ENCODE measurements at places on chromosomes 2 and 18.
A peak's percentile ranks its signal among the peaks of the same experiment; 100 is the strongest.

DNA sequence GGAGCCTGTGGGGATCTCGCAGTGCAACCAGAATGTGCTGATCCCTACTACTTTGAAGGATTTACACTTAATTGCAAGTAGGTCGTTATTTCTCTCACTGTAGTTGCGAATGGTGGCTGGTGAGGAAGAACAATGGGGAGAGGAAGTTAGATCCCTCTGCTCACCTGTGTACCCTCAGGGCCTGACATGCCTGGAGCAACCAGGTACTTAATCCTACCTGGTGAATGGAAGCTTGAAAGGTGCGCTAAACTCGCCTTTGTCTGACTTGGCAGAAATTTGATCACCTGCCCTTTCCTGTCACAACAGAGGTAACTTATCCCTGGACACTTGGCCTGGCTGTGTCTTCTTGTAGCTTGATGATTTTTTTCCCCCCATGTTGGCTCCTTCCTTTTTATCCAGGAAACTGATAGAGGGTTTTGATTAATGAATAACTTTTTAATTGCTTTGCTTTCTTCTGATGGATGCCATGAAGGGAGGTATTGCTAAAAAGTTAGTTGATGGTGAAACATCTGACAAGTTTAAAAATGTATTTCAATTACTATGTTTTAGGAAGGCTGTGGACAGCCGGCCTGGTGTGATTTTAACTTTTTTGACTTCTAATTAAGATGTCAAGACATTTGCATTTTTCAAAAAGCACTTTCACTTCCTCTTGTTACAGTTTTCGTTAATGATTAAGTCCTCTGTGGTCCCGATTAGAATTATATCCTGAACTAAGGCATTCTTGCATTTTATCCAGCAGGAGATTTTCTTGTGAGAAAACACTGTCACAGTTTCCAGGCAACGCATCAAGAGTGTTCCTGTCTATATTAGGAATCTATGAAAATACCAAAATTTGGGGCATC, 9.2 kb downstream of the SGPP2 start:
- DNase-seq: no peak

- no peak for DNase-seq
Observed at GRCh38 chr2:138444411-138444810, 57.2 kb upstream of the SPOPL start.

DNA sequence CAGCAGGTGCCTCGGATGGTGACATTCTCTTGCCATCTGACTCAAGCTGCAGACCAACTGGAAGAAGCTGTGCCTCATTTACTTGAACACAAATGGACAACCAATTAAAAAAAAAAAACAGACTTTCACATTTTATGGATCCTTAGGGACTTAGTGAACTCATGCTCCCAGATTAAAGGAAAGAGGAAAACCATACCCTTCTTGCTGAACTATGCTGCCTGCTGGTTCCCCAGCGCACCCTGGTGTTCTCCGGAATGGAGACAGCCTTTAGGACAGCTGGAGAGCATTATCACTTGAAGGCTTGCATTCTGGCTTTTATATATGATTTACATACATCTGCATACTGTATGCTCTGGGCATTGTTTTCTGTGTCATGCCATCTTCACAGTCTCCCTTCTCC, 370.7 kb downstream of the SLC4A3 start:
- DNase-seq: no peak

- no peak for DNase-seq
Observed at GRCh38 chr2:72827966-72828646, 2.3 kb upstream of the EXOC6B start.

- no peak for DNase-seq
Observed at GRCh38 chr18:24840051-24840450, 379.6 kb downstream of the HRH4 start.

- no peak for DNase-seq
Observed at GRCh38 chr2:166112193-166112605, 15.6 kb downstream of the SCN1A start.

DNA sequence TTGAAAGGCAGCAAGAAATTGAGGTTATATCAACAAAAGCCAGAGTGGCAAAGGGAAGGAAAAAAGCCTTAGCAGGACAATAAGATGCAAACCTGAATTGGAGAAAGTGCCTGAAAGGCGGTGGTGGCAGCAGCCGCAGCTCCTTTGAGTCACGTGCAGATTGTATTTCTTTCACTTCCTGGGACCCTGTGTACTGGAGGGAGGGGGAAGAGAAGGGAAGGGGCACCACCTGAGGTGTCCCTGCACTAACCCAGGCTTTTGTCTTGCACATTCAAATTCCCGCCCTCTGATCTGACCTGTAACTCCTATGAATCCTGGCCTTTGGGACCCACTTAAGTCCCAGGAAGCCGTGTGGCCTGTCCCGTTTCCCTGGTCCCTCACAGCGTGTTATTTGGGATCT, 326.1 kb upstream of the SKOR2 start:
- no peak for DNase-seq

GRCh38 chr2:227410191-227410590, 22.4 kb upstream of the SCYGR1 start:
- DNase-seq: no peak

GRCh38 chr2:40872580-40872979, 420.7 kb upstream of the SLC8A1 start:
- no peak for DNase-seq

- DNase-seq: no peak
Observed at GRCh38 chr18:32891797-32892196, 119.0 kb upstream of the KLHL14 start.

GRCh38 chr2:240921311-240921994, 15.3 kb downstream of the CROCC2 start:
- peak; percentile 37 for DNase-seq

DNA sequence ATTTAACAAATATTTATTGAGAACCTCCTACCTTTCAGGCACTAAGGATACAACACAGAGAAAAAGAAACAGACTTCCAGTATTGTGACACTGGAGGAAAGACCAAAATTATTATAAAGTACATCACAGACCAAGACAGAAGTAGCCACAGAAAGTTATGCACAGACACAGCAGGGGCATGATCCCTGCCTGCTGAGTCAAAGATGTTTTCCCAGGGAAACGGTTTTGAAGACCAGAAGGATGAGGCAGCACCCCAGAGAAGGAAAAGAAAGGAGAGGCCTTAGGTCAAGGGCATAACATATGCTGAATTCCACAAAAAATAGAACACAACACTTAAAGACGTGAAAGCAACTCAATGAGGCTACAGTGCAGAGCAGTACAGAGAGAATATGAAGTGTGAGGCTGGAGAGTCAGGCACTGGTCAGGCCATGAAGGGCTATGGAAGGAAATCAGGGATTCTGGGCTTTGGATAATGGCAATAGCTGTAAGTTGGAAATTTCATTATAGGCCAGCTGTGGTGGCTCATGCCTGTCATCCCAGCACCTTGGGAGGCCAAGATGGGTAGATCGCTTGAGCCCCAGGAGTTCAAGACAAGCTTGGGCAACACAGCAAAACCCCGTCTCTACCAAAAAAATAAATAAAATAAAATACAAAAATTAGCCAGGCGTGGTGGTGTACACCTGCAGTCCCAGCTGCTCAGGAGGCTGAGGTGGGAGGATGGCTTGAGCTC, 8.2 kb downstream of the ADAM17 start:
- DNase-seq: no peak

GRCh38 chr2:240791821-240792628, 28.0 kb downstream of the KIF1A start:
- DNase-seq: no peak

DNA sequence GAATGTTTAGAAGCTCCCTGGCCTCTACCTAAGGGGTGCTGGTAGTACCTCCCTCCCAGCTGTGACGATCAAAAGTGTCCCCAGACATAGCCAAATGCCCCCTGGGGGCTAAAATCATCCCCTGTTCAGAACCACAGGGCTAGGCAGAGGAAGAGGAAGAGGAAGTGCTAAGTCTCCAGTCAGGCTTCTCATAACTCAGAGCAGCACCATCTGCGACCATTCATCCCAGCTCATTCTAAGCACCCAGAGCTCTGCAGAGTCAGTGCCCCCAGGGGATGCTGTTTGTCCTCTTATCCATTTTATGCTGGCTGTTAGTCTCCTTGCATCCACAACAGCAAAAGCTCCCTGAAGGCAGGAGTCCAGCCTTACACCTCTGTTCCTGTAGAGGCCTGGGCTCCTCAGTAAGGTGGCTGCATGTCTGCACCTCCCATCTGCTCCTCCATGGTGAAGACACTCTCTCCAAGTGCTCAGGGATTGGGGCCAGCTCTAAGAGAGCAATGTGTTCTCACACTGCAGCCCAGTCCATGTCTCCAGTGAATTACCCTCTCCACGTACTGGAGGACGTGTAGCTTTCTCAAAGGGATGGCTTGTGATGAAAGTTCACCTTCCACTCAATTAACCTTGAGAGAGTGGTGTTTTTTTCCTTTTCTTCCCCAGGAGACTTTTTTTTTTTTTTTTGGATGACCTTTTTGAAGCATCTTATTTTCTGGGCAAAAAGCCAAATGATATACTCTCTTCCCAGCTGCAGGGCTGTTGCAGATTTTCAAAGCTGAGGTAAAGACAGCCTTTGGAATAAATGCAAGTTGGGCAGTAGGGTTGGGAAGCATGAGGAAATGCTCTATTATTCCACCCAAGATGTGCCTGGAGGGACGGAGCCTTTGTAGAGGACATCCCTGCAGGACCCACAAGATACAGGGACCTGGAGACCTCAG, 158.9 kb upstream of the SLC14A2 start:
- no peak for DNase-seq
